ENCODE measurements at places on chromosomes 1 and 21.

- no peak for ATAC-seq
Observed at GRCh38 chr21:30448514-30448913, 8.4 kb downstream of the KRTAP15-1 start.

DNA sequence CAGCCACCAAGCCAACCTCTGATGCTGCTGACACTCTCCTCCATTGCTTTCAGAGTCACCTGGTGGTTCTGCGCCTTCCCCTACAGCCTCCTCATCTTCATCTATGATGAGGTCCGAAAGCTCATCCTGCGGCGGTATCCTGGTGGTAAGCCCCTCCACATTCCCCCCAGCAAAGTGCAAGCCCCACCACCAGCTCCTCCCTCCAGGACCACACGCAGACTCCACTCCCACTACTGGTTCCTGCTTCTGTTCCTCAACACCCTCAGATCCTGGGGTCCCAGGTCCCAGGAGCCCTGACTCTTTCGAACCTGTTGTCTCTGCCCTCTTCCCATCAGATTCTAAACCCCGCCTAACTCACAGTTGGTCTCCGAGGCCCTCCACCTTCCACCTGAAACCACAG lies 11.6 kb upstream of the ATP1A4 start:
- ATAC-seq: no peak

GRCh38 chr1:206578068-206578977 lies 33.9 kb downstream of the EIF2D start:
- no peak for ATAC-seq

GRCh38 chr21:16468184-16468583 lies 738.4 kb downstream of the USP25 start:
- ATAC-seq: no peak

- no peak for ATAC-seq
Observed at GRCh38 chr1:21268281-21269239, 21.7 kb downstream of the ECE1 start.

GRCh38 chr21:45835301-45836267 lies 146.0 kb upstream of the COL6A1 start:
- peak; percentile 24 for ATAC-seq

DNA sequence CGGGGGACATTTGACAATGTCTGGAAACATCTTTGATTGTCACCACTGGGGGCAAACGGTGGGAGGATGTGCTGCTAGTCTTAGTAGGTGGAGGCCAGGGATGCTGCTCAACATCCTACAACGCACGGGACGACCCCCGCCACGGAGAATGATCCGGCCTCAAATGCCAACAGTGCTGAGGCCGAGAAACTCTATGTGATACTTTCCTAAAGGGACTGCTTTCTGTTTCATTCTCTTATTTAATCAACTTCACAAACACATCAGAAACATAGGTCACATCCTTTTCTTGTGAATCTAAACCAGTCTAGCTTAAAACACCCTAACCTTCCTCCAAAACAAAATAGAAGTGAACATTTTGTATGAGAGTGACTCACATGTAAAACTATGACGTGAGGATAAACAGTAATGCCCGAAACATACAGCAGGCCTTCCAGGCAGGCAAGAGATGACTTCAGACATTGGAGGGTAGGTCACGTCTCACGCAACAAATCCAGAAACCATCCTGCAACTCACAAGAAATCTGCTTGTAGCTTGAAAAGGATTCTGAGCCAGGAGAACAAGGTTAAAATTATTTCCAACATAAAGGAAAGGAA lies 37.2 kb upstream of the ETS2 start:
- ATAC-seq: no peak

- ATAC-seq: no peak
Observed at GRCh38 chr1:170741678-170742077, 77.7 kb downstream of the PRRX1 start.

GRCh38 chr1:110916669-110917306 lies 43.8 kb downstream of the CD53 start:
- no peak for ATAC-seq

DNA sequence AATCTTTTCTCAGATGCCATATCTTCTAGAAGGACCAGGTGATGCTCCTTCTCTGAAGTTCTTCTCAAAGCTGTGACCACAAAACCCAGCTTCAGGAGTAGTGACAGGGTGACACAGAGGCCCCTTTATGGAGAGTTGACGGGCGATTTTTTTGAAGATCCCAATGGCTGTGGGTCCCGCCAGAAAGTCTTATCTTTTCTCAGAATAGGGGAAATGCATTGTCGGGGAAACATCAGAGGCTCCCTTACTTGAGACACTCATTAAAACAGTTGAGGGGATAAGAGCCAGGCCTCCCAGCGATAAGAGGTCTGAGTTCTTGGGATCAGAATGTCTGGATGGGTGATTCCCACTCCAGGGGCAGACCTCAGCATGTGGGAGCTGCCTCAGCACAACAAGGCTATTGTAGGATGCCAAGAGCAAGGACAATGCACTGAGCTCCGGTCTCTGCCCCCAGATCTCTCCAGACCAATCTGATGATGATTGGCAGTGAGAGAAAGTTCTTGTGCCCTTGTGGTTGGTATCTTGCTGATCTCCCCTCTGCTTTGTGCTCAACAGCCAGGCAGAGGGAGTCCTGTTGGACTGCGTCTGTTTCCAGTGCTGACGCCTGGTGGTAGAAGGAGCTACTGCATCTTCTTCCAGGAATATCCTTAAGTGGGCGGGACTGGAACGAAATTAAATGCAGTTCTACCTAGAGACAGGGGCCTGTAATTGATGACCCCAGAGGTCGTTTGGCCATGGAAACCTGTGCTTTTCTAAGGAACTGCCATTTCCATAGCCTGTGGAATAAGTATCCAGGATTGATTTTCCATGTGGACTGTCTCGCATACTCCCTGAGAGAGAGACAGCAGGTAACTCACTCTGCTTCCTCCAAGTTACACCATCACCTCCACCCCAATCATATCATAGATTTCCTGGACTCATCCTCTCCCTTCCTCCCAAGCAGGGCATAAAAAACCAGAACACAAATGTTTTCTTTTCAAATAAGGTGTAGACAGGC lies 6.8 kb upstream of the ACKR1 start:
- peak; percentile 77 for ATAC-seq

DNA sequence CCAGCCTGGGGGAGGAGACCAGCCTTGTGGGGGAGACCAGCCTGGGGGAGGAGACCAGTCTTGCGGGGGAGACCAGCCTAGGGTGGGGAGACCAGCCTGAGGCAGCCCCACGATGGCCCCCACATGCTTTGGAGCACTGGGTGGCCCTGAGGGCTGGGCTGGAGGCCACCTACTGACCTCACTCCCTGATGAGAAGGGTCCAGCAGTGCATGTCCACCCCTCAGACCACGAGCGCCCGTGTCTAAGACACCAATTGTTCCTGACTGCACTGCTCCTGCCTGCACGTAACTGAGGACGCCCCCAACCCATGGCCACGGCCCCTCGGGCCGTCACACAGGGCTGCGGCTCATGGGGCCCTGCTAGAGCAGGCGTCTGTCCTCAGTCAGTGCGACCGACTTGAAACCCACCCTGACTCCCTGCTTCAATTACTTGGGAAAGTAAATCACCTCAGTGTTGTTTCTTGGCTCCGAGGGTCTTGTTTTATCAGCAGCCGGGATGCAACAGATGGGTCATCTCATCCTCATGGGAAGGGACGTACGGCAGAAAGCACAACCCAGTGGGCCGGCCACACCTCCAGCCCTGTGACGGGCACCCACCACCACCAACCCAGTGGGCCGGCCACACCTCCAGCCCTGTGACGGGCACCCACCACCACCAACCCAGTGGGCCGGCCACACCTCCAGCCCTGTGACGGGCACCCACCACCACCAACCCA lies at the start of gene SPATC1L:
Gene SPATC1L (minus strand): TSS at position 550 of the 715 bp plus-strand sequence. CDS start 1,643 bp downstream, outside the sequence.
- ATAC-seq: peak; percentile 76

- ATAC-seq: no peak
Observed at GRCh38 chr1:33443080-33443704, 12.3 kb upstream of the PHC2 start.

DNA sequence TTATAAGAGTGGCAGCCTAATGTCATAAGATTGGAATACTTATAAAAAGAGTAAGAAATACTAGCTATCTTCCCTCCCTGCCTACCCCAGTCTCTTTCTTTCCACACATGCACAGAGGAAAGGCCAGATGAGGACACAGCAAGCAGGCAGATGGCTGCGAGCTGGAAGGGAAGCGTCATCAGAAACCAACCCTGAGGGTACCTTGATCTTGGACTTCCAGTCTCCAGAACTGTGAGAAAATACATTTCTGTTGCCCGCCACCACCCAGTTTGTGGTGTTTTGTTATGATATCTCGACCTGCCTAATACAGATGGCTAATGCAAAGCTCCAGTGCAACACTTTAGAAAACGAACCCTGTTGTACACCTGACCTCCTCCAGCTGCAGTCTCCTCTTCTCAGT lies 2.3 kb upstream of the OR2C3 start:
- no peak for ATAC-seq

GRCh38 chr1:196608390-196609369 lies at the start of gene KCNT2:
TSS of gene KCNT2 (minus strand) at chr1:196608440. CDS start at chr1:196608309, 131 bp downstream.
- ATAC-seq: no peak

DNA sequence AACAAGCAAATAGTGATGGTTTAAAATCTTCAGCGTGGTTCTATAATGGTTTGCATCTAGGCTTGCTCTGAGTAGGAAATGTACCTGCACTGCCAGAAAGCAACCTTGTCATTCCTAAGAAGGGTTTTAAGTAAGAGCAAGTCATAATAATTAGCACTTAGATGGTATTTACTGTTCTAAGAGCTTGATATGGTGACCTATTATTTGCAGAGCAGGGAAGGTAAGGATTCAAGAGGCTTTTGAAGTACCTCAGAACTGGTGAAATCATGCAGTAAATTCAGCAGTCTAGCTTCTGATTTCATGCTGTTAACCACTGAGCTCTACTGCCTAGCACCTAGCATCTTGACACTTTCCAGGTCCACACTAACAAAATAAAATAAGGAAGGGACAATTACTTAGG lies 23.7 kb downstream of the ATP1A1 start:
- no peak for ATAC-seq

Data from stimulated activated memory B cell treated with anti-CD40 and anti-IgM and Interleukin-4, amounts not matched to agents 10 μg/mL and 1 μg/mL and 100 μg/mL, for 72 hours (primary cell).